Caki2 (cell line): ENCODE measurements at places on chromosomes 12 and 14. TPM values are rescaled to one million over a fixed set of nuclear protein-coding genes. Genes with fewer than 3 reads are reported as not detected.

- DNase-seq: no peak
Observed at GRCh38 chr12:126507231-126507630, 1442.0 kb downstream of the AACS start.

- DNase-seq: no peak
Observed at GRCh38 chr12:57837864-57838562, 8.5 kb downstream of the CTDSP2 start.

GRCh38 chr12:48786591-48787544 is 2.0 kb downstream of the ADCY6 start:
- no peak for DNase-seq

GRCh38 chr12:88391556-88391955 is 188.7 kb downstream of the KITLG start:
- DNase-seq: peak; percentile 47

- DNase-seq: no peak
Observed at GRCh38 chr14:100824091-100824551, 1.8 kb upstream of the MEG3 start.

DNA sequence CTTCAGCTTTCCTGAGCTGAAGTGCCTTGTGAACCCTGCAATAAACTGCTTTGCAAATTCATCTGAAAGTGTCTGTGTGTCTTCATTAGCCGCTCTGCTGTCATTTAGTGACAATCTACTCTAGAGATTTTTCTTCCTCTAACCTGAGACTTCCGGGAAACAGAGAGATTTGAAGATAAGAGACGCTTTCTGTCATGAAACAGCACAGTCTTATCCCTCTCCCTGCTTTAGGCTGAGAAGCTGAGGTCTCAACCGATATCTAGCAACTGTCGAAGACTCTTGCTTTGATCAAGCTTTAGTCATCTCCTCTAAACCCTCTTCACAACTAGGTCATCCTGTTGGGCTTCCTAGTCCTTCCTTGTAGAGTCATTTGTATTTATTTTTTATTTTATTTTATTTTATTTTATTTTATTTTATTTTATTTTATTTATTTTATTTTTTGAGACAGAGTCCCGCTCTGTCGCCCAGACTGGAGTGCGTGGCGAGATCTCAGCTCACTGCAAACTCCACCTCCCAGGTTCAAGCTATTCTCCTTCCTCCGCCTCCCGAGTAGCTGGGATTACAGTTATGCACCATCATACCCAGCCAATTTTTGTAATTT is 1.2 kb downstream of the RNASE2 start:
- no peak for DNase-seq

DNA sequence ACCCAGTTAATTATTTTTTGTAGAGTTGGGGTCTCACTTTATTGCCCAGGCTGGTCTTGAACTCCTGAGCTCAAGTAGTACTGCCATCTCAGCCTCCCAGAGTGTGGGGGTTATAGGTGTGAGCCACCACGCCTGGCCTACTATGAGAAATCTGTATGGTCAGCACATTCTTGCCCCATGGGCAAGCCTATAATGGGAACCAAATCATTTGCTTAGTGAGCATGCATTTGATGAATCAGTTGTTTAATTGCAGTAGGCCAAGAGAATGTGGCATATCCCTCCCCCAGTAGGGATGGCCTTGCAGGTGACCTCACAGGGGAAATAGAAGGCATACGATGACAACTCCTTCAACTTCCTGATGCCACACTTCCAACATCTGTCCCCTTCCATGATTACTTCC is 122.7 kb downstream of the DIP2B start:
- no peak for DNase-seq

DNA sequence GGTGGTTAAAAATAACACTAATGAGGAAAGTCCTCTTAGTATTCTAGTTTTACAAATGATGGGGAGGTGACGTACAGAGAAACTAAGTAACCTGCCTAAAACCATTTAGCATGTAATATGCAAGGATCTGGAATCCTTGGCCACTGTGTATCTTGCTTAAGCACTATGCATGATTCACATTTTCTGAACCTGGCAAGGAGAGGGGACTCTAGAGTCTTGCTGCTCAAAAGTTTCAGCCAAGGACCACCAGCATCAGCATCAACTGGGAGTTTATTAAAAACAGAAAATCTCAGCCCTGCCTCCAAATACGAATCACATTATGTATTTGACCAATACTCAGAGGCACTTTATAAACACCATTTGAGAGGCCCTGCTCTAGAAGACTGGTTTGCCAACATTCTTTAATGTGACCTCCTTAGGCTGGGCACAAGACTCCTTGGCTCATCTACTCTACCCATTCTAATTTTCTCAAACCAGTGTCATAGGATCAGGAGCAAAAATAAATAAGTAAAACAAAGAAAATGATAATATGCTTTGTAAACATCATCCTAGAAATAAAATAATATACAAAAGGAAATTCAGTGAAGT is 52.9 kb downstream of the ABCC9 start:
- DNase-seq: no peak

GRCh38 chr12:47134005-47134404 is 54.2 kb upstream of the AMIGO2 start:
- no peak for DNase-seq

GRCh38 chr14:68539241-68539737 is 253.6 kb downstream of the ZFP36L1 start:
- DNase-seq: no peak

WDHD1 gene
- total RNA-seq: 6.3 and 10.0 TPM in 2 replicates

DTX1 gene
- not detected in 2 replicates for total RNA-seq

CCDC197 gene
- not detected in 2 replicates for total RNA-seq

PMCH gene
- not detected in 2 replicates for total RNA-seq

KRT79 gene
- total RNA-seq: not detected in 2 replicates

MYBPC1 gene
- 0.06 TPM in 1 of 2 replicates, not detected in the other for total RNA-seq

CLEC9A gene
- not detected in 2 replicates for total RNA-seq

CELA1 gene
- not detected in 2 replicates for total RNA-seq
